ENCODE measurements at places on chromosomes 16 and 17. TPM values are rescaled to one million over a fixed set of nuclear protein-coding genes. Genes with fewer than 3 reads are reported as not detected.

DNA sequence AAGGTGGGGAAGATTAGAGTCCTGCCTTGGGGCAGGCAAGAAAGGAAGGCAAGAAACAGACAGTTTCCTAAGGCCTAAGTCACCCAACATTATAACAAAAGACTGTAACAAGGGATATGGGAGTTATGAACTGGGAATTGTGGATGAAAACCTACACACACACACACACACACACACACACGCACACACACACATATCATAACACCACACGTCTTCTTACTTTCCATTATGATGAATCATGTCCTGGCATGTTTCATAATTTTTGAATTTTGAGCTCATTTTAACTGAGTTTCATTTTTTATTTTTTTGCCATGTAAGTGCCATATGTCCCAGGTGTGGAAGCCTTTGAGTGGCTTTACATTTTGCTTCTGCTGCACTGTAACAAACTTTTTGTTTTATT lies 29.9 kb downstream of the HS3ST2 start:
- no peak for DNase-seq

NPIPB9 gene
- total RNA-seq, result 4.9 TPM

CTRB2 gene
- total RNA-seq, result not detected

DNA sequence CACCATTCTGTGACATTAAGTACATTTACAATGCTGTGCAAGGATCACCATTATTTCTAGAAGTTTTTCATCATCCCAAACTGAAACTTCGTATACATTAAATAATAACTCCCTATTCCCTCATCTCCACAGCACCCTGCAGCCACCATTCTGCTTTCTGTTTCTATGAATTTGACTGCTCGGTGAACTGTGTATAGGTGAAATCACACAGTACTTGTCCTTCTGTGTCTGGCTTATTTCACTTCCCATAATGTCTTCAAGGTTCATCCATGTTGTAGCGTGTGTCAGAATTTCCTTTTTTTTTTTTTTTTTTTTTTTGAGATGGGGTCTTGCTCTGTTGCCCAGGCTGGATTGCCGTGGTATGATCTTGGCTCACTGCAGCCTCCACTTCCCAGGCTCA lies 20.4 kb downstream of the RAP1GAP2 start:
- no peak for DNase-seq

DNA sequence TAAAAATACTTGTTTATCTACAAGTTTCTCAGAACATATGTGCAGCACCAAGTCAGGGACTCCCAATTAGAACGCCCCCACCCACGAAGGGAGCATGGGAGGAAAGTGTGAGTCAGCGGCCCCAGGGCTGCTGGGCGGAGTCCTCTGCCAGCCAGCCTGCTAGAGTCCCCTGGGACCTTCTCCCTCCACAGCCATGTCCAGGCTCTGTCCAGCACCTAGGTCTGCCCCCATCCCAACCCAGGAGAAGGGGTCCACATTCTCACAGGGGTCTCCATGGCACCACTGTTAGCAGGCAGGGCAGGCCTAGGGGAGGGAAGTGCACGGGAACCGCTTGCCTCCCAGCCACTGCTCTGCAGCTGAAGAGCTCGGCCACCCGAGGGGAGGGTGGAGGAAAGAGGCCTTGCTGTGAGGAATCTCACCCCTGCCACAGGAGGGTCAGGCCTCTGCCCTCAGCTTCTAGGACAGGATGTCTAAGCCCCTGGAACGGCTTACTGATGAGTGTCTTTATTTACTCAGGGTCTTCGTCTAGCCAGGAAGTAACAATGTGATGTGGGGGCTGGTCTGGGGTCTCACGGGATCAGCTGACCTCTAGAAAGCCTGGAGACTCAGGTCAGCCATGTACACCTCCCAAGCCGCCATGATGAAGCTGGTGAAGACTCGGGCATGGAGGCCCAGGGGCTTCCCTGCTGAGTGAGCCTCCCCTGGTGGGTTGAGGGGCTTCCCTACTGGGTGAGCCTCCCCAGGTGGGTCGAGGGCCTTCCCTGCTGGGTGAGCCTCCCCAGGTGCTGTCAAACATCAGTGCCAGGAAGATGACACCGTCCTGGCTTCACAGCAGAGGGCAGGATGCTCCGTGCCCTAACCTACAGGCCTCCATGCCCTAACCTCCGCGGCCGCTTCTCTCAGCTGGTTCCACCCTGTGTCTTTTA lies 190.3 kb downstream of the RBFOX3 start:
- DNase-seq, result no peak

Data from natural killer cell treated with Interleukin-12 subunit alpha and Interleukin-12 subunit beta and Interleukin-15 and Interleukin-18, amount 100 ng/mL, for 72 hours (primary cell).